ENCODE measurements at places on chromosomes 13 and 19.

- no peak for DNase-seq
These were observed 318.9 kb downstream of the MYO16 start for GRCh38 chr13:108948251-108948671.

- DNase-seq, result peak; percentile 66
These were observed 1.6 kb downstream of the GATAD2A start for GRCh38 chr19:19406878-19407632.

DNA sequence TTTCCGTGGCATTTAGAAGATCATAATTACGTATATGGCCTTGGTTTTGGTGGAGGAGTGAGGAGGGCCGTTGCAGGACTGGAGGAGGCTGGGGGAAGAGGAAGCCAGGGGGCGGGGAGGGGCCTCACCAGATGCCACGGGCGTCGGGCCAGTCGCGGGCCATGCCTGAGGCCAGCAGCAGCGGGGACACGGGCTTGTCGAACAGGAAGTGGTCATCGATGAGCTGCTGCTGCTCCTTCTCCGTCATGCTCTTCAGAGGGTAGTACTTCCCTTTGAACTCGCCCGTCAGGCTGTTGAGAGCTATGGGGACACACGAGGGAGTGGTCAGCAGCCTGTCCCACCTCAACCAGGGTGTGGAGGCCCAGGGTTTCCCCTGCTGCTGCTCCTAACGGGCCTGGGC is 11.1 kb downstream of the CKM start:
- no peak for DNase-seq

DNA sequence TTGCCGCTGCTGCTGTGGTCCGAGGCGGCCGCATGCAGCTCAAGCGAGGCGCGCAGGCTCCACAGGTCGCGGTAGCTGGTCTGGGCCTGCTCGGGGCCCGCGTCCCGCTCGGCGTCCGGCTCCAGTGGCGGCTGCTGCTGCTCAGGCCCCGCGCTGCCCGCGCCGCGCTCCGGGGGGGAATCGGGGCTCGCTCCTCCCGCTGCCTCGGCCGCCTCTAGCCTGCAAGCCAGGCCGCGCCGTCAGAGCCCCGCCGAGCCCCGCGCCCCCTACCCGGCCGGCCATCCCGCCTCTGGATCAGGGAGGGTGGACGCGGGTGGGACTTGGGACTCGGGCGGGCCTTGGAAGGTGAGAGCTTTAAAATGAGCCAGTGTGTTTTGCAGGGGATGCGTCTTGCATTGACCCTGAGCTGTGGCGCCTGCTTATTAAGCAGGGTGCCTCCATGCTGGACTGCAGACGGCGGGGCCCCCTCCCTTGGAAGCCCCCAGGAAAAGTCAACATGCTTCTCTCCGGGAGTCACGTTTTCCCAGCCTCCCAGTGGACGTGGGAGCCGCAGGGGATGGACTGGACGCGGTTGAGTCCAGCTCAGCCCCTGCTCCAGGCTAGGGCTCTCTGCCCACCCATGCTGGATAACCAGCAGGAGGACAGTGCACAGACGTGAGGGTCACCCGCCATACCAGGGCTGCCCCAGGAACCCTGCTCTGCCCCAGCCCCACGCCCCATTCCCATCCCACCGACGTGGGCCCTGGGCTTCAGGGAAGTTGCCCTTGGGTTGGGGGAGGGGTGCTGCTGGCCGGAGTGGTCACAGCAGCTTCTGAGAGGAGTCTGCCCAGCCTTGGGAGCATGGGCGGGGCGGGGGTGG is 7.7 kb downstream of the CBARP start:
- DNase-seq, result no peak

DNA sequence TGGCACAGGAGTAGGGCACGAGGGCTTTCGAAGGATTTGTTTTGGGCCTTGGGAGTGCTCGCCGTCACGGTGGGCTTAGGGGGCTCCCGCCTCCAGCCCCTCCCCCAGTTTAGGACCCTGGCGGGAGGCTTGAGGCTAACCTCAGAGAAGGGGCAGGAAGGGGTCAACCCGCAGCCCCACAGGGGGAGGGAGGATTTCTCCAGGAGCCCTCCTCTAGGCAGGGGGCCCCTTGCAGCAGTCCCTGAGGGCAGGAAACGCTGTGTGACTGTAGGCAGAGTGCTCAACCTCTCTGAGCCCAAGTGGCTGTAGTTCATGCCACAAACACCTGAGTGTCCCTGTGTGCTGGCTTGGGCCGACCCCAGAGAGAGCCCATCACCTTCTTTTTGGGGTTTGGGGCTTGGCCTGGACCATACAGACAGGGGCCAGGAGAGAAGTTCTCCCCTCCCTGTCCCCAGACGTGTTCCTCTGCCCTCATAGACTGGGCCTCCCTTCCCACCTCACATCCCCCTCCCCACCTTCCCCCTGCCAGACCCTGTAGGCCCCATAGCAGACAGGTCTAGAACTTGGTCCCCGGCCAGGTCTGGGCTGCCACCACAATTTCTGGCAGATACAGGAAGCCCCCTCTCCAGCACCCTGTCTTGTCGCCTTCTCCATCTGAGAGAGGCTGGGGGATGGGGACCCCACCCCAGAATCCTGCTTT is 8.1 kb downstream of the ISYNA1 start:
- DNase-seq, result peak; percentile 49

DNA sequence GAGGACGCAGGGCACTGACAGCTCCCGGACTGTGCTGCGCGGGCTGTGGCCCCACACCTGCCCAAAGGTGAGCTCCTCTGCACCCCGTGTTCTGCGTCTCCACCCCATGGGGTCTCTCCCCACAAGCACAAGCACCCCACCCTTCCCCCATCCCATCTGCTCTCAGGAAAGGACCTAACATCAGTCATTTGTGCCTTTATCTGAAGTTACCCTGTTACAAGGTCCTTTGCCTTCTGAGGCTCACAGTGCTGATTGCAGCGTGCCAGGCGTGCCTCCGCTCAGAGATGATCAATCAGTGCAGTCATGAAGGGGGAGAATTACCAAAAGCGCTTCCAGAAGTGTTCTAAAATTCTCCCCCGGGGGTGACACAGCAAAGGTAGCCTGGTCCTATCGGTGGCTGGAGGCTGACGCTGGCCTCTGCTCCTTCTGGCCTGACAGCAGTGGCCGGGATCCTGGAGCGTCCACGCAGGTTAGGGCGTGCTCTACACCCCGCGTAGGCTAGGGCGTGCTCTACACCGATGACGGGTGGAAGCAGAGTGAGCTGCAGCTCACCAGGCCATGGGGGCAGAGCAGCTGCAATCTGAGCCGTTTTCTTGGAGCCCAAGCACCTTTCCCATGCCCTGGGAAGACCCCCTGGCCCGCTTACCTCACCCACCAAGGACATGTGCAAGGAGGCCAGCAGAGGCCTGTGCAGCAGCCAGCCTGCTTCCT is 84.7 kb upstream of the TM9SF2 start:
- DNase-seq, result no peak
